ENCODE measurements at places on chromosomes 11 and 22. TPM values are rescaled to one million over a fixed set of nuclear protein-coding genes. Genes with fewer than 3 reads are reported as not detected.

GRCh38 chr22:20625270-20625669, 117.9 kb downstream of the MED15 start:
- DNase-seq: no peak

- DNase-seq: no peak
These were observed 593 bp downstream of the SSH3 start for GRCh38 chr11:67303835-67304411.

- no peak for DNase-seq
These were observed 17.2 kb downstream of the KREMEN1 start for GRCh38 chr22:29090039-29090438.

DNA sequence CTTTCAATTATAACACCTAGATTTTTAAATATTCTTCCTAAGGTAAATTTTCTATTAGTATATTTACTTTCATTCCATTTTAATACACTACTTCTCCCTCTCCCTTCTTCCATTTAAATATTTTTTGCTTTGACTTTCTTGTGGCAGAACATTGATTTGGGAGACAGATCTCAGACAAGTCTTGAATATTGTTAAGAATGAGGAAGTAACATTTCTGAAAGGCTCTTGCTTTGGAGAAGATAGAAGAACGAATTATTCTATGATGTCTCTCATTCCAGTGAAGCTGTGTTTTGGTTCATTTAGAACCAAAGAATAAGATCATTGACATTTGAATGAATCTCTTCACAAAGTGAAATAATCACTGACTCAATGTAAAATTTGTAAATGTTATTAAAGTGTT, 2.4 kb downstream of the IPO7 start:
- DNase-seq: no peak

DNA sequence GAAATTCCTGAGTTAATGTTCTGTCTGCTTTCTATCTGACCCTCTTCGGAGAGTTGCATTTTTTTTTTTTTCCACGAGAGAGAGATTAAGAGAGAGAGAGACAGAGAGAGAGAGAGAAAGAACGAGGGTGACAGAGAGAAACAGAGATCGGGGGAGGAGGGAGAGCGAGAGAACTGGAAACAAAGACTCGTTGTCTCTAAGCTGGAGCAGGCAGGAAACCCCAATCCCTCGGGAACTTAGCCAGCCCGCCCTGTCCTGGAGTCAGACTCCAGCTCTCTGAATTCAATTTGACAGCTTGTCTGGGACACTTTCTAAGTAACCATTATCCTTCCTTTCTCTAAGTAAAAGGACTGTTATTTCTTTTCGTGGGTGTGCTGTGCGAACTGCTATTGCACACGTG, 76.9 kb downstream of the KCNJ1 start:
- no peak for DNase-seq

GRCh38 chr11:72228229-72228843, 3.8 kb downstream of the INPPL1 start:
- DNase-seq: peak; percentile 37

GRCh38 chr11:61370349-61371005, 8.3 kb downstream of the TMEM138 start:
- no peak for DNase-seq

- DNase-seq: no peak
These were observed 23.5 kb upstream of the GRAMD1B start for GRCh38 chr11:123406441-123407129.

DNA sequence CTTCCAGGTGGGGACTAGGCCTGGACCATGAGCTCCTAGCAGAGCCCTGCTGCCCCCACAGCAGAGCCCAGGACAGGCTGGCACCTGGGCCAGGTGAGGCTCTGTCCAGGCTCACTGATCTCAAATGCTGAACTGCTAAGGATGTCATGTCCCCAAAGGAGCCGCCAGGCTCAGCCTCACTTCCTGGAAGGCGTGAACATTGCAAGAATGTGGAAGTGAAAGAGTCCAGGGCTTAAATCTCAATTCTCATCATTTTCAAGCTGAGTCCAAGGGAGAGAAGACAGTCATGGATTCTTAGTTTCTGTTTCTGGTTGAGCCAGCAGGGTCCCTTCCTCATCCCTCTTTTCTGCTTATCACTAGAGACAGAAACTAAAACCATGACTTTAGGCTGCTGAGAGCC, 5.0 kb downstream of the ASCL2 start:
- peak; percentile 53 for DNase-seq

GRCh38 chr11:89181111-89181510, 3.4 kb downstream of the TYR start:
- DNase-seq: no peak

GRCh38 chr11:67002297-67002913, 20.5 kb upstream of the SYT12 start:
- DNase-seq: no peak

- no peak for DNase-seq
These were observed 269.3 kb upstream of the PITPNB start for GRCh38 chr22:28188178-28188879.

GRCh38 chr22:37289156-37289735, 6.9 kb downstream of the CYTH4 start:
- no peak for DNase-seq

DNA sequence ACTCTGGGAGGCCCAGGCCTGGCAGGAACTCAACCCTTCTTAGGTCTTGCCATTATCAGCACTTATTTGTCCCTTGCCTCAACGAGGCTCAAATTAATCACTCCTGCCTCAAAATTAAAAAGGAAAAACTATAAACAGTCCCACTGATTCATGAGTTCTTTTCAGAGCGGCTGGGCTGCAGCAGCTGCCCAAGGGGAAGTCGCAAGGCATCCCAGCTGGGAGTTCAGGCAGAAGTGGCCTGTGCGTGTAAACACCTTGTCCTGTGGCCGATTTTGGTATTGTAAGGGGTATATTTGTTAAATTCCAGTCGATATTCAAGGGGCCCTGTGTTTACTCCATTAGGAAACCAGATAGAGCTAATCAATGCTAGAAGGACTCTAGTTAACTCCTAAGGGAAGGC, 213.9 kb upstream of the CADM1 start:
- no peak for DNase-seq

DNA sequence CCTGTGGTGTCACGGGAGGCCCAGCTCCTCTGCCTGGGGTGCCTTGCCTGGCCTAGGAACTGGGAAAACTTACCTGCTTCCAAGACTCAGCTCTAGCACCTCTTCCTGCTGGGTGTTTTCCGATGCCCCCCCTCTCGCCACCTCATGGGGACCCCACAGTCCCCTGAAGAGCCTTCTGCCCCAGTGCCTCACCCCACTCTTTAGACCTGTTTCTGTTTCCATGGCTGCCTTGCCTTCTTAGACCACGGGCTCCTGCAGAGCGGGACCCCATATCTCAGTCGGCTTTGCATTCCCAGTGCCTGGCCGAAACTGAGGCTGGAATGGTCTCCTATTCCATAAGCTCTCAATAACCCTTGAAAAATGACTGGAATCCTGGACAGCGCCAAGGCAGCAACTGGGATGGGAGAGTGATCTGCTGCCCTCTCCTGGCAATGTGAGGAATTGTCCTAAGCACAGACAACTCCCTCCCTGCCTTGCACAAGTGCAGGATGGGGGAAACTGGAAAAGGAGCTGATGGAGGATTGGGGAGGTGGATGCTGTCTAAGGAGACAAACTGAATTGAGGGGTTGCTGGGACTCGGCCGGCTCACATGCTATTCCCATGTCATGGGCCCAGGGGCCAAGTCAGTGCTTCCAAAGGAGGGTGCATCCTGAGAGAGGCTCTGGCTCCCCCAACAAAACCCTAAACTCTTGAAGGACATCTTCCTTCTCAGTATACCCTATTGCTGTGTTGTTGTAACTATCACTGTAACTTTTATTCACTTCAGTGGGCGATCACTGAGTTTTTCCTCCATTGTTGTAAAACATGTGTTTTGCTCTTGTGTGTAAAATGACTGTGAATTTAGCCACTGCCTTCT, 26.6 kb upstream of the IL17RA start:
- DNase-seq: peak; percentile 61

DNA sequence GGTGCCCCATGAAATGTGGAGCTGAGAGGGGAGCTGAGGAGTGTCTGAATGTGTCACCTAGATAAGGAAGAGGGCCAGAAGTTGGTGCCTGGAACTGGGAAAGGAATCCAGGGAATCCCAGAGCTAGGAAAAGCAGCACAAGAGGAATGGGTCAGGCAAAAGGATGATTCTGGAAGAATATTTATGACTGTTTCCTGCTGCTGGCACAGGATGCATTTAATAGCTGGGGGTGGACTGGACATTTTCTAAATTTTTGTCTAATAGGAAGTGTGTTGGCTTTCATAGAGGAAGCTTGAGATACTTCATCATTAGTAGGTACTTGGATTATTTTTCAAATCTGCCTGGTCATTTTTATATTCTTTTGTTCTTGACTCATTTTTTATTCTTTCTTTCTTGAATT, 17.4 kb upstream of the MRGPRX2 start:
- no peak for DNase-seq

DNA sequence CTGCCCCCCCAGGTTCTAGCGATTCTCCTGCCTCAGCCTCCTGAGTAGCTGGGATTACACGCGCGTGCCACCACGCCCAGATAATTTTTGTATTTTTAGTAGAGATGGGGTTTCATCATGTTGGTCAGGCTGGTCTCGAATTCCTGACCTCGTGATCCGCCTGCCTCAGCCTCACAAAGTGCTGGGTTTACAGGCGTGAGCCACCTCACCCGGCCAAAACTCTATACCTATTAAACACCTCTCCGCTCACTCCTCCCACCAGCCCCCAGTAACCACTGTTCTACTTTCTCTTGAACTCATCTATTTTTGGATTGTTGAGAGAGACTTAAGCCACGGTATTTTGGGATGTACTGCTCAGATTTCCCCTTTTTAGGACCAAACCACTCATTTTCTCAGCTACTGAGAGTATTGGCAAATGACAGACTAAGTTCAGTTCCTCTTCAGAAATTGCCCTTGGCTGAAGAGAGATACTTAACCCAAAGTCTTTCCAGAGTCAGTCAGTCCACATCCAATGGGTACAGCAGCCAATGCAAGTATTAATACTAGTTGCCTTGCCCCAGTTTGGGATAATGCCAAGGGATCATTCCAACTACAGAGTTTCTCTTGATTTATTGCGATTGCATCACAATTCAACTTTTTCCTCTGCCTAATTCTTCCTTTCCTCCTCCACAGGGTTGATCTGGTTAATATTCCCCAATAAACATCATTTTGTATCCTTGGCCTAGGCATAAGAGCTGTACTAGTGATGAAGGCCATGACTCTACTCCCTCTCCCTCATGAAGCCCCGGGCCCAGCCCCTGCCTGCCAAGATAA, 36.8 kb upstream of the CSTF3 start:
- no peak for DNase-seq

- no peak for DNase-seq
These were observed 1.2 kb downstream of the C11orf68 start for GRCh38 chr11:65917434-65918210.

GRCh38 chr11:79467761-79468160, 26.9 kb upstream of the TENM4 start:
- no peak for DNase-seq

GRCh38 chr11:26687351-26687750, 34.5 kb downstream of the SLC5A12 start:
- no peak for DNase-seq

DNA sequence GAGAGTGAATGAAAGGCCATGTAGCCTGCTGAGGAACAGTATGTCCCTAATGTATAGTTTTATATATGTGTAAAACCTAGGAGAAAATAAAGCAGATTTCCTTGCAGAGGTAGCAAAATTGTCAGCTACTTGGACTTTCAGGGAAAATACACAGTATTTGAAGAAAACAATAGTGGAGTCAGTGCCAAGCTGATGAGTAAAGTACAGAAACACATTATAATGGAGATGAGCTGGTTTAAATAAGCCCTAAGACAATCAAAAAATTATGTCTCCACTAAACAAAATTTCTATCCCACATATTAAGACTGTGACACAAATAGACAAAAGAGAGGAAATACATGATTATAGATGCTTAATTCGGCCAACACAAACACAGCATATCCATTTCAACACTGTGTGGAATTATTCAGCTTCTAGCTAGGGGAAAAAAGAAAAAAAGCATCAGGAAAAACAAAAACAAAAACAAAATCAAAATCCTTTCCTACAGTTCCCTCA, 75.9 kb downstream of the MAML2 start:
- DNase-seq: no peak

DNA sequence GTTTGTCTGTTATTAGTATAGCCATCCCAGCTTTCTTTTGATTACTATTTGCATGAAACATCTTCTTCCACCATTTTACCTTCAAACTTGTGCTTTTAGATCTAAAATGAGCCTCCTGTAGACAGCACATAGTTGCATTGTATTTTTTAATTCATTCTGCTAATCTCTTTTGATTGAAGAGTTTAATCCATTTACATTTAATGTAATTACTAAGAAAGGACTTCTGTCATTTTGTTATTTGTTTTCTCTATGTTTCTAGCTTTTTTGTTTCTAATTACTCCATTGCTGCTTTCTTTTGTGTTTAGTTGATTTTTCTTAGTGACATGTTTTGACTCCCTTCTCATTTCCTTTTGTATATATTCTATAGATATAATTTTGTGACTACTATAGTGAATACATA, 43.7 kb upstream of the ZBTB44 start:
- DNase-seq: no peak

GRCh38 chr11:64007160-64007628, 21.0 kb downstream of the OTUB1 start:
- DNase-seq: no peak

The LINC01488 gene
- not detected for total RNA-seq

The SMPD1 gene
- total RNA-seq: 41.9 TPM

The TSPAN18 gene
- total RNA-seq: 3.8 TPM

The C11orf24 gene
- 26.4 TPM for total RNA-seq

The OR5A1 gene
- total RNA-seq: not detected

The FOSL1 gene
- 2.7 TPM for total RNA-seq

The ESAM gene
- 0.16 TPM for total RNA-seq

The NCF4 gene
- total RNA-seq: 77.9 TPM

The LMO1 gene
- not detected for total RNA-seq

The MS4A3 gene
- total RNA-seq: not detected

The CCDC188 gene
- not detected for total RNA-seq
